NCI-H1092 treated with DMSO at 0.1 percent for 48 hours (cell line): ENCODE measurements at places on chromosomes 12 and 14.

- peak; percentile 31 for DNase-seq
These were observed 46.9 kb upstream of the CAND1 start for GRCh38 chr12:67222302-67222701.

GRCh38 chr12:106071686-106072085 lies 67.1 kb downstream of the NUAK1 start:
- DNase-seq = no peak

GRCh38 chr12:89117448-89118034 lies 234.8 kb downstream of the DUSP6 start:
- DNase-seq = no peak

DNA sequence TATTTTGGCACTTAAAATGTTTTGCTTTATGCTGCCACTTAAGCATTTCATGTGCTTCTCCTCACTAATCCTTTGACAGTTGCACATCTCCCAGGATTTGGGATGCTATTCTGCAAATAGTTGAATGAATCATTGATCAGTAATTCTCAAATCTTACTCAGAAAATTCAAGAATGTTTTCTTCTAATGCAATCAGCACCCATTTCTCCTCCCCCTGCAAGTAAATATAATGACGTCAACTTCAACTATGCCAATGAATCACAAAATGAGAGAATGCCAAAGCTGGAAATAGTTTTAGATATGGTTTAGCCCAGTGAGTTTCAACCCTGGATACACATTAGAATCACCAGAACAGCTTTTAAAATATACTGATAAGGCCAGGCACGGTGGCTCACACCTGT lies 2.1 kb upstream of the BLOC1S1 start:
- DNase-seq = no peak

DNA sequence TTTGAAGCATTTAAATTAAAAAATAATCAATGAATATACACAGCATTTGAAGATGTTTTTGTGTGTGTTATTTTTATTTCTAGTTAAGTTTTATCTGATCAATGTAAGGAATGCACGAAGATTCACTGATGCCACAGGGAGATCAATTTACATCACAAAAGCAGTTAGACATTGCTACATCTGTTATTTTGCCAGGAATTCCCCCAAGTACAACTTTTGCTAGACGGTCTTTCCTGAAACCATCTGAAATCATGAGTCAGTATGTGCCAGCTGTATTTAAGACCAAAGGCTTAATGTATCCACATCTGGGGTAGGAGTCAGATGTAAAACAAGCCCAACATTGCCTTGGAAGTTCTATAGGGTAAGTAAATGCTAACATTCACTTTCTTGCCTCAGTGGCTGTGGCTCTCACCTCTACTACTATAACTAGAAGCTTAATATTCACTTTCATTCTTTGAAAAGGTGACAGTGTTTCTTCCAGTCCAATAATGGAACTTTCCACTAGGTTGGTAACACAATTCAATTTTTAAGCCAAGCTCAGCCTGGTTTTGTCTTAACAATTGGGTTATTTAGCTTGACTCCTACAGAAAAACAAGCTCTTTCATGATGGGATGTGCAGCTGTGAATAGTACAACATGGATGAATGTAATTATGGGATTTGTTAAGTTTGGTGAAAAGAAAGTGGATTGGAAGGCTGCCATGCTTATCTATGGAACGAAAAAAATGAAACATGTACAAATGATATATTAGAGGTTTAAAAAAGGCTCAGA lies 385.4 kb upstream of the TMEM132C start:
- no peak for DNase-seq

GRCh38 chr12:13940335-13940865 lies 41.0 kb downstream of the GRIN2B start:
- peak; percentile 21 for DNase-seq

DNA sequence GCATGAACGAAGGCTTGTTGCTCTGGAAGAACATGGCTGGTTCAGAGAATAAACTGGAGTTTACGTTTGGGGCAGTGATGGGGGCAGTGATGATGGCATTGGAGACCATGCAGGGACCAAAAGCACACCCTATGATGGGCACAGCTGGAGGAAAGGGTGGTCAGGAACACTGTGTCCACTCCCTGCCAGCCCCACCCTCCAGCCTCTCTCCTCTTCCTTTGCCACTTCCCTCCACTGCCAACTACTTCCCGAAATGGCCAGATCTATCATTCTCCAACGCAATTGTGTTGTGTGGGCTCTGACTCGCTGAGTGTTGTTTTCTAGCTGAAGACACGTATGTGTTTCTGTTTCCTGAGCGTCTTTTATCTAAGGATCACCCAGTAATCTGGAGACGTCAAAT lies 39.3 kb upstream of the GSG1 start:
- no peak for DNase-seq

GRCh38 chr14:68104518-68104917 lies 284.9 kb downstream of the RAD51B start:
- no peak for DNase-seq

DNA sequence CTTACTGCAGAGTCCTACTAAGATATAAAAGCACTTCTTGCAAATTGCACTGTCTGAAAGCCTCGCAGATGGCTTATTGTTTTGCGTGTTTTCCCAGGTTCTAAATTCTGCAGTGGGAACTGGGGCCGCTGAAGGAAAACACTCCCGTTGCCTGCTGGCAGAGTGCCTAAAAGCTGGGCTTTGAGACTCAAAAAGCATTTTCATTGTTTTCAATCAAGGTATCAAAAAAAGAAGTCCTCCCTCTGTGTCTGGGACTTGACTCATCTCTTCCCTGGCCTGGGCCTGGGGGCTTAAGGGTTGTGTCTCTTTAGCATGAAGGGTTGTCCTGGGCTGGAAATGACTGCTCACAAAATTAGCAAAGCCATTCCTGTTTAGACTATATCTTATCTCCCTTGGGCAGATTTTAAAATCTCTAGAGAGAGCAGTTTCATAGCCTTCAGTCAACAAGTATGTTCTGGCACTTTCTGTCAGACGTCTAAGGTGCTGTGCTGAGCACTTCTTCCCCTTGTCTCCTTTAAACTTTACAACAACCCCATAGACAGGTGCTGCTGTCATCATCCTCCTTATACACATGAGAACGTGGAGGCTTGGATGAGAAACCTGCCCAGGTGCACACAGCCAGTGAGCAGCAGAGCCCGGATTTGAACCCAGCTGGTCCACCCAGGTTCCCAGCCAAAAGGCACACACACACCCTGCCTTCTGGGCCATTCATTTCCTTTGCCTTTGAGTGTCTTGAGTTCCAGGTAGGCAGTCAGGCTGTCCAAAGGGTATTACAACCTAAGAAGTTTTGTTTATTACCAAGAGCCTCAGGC lies 31.1 kb downstream of the ELK3 start:
- DNase-seq = peak; percentile 60

GRCh38 chr12:91316907-91317269 lies 134.3 kb upstream of the DCN start:
- DNase-seq = no peak

GRCh38 chr12:122840580-122841513 lies 5.6 kb downstream of the HIP1R start:
- no peak for DNase-seq

GRCh38 chr14:66507181-66507721 lies 696 bp upstream of the GPHN start:
- DNase-seq = peak; percentile 93

DNA sequence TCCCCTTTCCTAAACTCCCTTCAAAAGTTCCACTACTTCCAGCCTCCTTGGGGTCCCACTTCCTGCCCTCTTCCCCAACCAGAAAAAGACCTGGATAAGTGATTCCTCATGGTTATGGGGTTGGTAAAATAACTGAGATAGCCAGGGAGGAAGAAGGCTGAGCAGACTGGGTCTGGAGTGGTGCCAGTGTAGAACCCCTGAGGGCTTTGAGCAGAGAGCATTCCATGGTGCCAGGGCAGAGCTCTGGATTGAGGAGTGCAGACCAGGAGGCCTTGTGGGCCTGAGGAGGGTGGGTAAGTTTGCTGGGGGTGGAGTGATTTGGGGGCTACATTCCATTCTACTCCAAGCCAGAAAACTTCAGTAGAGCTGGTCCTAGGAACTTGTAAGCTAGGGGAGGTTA lies 9.5 kb upstream of the CISTR start:
- DNase-seq = no peak

DNA sequence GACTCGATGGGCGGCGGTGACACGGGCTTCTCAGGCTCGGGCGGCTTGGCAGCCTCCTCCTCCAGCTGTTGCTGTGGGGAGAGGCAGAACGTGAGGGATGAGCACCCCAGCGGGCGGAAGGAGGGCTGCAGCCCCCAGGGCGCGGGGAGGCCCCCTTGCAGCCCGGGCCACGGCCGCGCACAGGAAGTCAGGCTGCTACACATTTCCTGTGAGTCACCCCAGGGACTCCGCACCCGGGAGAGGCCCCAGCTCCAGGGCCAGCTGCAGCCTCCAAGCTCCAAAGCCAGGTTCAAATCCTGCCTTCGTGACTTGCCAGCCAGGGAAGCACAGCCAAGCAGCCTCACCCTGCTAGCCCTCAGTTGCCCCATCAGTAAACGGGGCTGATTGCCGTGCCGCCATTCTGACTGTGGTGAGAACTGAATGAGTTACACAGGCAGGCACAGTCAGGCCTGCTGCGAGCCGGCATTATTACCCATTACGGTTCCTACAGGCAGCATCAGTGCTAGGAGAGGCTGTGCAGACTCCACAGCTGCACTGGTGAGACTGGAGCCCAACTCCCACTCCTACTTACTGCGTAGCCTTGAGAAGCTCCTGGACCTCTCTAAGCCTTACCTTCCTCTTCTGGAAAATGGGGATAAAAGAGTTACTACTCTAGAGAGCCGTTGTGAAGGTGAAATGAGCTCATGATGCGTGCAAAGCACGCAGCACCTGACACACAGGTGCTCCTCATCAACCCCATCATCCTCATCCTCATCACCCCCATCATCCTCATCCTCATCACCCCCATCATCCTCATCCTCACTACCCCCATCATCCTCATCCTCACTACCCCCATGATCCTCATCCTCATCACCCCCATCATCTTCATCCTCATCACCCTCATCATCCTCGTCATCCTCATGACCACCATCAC lies 100.9 kb downstream of the NCOR2 start:
- no peak for DNase-seq

- no peak for DNase-seq
These were observed 80.0 kb downstream of the ATXN2 start for GRCh38 chr12:111519083-111519482.

DNA sequence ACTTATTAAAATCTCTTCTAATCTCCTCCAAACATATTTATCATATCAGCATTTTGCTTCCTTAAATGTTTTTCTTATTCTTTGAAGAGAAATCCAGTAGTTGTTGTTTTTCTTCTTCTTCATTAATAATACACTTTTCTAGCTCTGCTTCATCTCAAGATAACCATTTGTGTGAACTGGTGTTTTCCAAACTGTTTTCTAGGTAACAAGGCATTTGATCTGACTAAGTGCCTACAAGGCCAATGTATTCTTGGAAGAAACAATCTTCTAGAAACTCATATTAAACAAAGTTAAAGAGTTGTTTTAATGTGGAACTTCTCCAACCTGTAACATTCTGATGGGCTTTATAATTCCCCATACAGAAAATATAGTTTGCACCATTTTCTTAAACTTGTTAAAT lies 30.8 kb upstream of the IFNG start:
- no peak for DNase-seq

GRCh38 chr12:53324113-53324778 lies 2.8 kb upstream of the AAAS start:
- no peak for DNase-seq

DNA sequence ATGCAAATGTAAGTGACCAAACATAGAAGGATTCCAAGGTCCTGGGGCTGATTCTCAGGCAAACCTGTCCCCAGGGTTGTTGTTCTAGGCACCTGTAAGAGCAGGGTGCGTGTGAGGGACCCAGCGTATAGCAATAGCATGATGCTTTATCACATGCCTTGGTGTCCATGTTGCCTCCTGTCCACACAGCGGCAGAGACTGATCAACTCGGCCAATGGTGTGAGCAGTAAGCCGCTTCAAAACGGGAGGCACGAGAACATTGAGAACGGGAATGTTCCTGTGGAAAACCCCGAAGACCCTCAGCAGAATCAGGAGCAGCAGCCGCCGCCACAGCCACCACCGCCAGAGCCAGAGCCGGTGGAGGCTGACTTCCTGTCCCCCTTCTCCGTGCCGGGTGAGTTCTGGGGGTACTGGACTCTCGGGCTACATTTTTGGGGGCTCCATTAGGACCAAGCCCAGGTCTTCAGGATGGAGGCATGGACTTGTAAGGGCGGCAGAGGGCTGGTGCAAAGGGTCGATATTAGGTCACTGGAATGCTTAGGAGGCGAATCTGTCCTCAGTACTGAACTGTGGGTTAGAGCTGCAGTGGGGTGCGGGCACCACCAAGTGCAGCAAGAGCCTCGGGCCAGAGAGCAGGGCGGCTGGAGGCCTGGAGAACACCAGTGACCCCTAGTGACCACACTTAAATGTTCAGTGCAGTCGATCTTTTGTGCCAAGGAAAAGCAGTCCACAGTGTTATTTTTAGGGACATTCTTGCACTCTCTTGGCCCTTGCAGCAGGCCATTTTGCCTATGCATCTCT lies 57.2 kb upstream of the RIN3 start:
- peak; percentile 33 for DNase-seq

DNA sequence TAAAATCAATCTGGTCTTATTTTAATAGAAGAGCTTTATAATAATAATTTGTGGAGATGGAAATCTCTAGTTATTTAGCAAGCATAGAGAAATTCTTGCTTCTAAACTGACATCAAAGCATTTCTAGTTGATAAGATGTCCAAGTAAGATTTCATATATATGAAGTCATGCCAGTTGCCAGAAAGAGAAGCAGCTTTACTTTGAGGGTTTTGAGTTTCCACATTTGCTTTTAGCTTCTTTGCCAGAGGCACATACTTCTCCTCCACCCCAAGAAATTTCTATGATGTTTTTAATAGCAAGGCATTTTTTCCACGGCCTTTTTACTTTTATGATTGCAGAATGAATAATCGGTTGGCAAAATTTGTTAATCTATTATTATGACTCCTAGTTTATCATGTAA lies 24.2 kb upstream of the YAF2 start:
- DNase-seq = no peak

GRCh38 chr12:121678305-121678704 lies 8.9 kb upstream of the MORN3 start:
- DNase-seq = no peak

- DNase-seq = no peak
These were observed 709.4 kb upstream of the MDGA2 start for GRCh38 chr14:48384821-48385220.

DNA sequence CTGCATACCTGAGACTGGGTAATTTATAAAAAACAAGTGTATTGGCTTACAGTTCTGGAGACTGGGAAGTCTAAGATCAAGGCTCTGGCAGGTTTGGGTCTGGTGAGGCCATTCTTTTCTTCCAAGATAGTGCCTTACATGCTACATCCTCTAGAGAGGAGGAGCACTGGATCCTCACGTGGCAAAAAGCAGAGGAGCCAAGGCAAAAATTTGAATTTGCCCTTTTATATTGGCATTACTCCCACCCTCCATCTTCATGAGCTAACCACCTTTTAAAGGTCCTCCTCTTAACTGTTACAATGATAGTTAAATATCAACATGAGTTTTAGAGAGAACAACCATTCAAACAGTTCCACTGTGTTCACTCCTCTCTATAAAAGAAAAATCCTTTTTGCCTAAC lies 286.3 kb upstream of the SEL1L start:
- DNase-seq = no peak
